ENCODE measurements at places on chromosomes 4 and X.

- no peak for DNase-seq
These were observed 327.2 kb upstream of the DIPK2B start for GRCh38 chrX:45527834-45528233.

GRCh38 chrX:23478561-23478960 lies 143.9 kb downstream of the PTCHD1 start:
- DNase-seq, result no peak

- DNase-seq, result no peak
These were observed 515.6 kb upstream of the GNPDA2 start for GRCh38 chr4:45241976-45242375.

- DNase-seq, result no peak
These were observed 134.0 kb upstream of the ANXA3 start for GRCh38 chr4:78417603-78418002.

- no peak for DNase-seq
These were observed 7.8 kb downstream of the PAPSS1 start for GRCh38 chr4:107712236-107712635.

- DNase-seq, result no peak
These were observed 1.1 kb upstream of the KLHL13 start for GRCh38 chrX:118117741-118118140.

DNA sequence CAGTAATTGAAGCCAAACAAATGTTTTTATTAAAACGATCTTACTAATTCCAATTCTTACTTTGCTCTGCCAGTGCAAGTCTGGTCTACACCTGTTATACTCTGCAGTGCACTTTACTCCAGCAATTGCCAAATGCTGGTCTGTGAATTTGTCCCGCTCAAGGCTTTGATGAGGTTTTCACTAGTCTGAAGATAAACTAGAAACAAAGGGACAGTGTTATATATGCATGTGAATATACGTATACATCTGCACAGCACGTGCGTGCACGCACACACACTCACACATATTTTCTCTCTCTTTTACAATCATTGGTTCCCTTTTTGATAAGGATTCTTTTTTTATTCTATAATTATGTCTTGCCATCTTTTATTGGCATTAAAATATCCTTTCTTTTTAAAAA lies 88.5 kb upstream of the LCORL start:
- no peak for DNase-seq

DNA sequence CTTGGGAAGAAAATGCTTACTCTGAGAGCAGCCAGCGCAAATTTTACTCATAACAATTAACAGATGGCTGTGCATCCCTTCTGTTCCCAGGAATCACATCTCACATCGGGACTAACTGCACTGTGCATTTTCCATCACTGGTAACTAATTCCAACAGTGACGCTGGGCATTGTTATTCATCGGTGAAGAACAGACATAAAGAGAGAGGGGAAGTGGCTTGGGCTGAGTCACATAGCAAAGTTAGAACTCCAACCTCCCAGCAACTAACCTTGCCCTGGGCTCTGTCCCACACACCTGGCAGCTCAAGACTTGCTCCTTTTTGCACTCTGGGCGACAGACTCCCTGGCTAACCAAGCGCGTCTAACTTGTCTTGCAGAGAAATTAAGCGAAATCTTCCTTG lies 6.4 kb upstream of the LONRF3 start:
- no peak for DNase-seq

DNA sequence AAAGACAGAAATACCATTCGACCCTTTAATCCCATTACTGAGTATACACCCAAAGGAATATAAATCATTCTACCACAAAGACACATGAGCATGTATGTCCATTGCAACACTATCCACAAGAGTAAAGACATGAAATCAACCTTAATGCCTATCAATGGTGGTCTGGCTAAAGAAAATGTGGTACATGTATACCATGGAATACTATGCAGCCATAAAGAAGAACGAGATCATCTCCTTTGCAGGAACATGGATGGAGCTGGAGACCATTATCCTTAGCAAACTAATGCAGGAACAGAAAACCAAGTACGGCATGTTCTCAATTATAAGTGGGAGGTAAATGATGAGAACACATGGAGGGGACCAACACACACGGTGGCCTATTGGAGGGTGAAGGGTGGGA lies 7.9 kb downstream of the SCLT1 start:
- DNase-seq, result no peak

GRCh38 chrX:150450519-150451177 lies 87.5 kb downstream of the MAMLD1 start:
- DNase-seq, result no peak

- no peak for DNase-seq
These were observed 101.1 kb downstream of the ENOX2 start for GRCh38 chrX:130801901-130802300.

DNA sequence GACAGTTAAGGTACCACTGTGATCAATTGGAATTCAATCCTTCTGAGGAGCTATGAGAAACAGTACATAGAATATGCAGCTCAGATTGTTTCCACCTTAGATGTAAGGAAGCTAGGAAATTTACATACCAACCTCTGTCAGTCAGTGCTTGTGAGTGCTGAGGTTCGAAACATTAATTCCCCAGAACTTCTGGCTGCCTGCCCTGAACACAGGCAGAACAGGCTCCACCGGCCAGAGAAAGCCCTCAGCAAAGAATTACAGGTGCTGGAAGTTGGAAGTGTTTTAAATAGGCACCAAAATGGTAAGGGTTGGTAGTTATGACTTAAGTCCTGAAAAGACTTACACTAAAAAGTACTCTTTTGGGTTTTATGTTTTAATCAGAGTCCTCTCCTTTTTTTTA lies 651.8 kb downstream of the C4orf33 start:
- DNase-seq, result no peak

DNA sequence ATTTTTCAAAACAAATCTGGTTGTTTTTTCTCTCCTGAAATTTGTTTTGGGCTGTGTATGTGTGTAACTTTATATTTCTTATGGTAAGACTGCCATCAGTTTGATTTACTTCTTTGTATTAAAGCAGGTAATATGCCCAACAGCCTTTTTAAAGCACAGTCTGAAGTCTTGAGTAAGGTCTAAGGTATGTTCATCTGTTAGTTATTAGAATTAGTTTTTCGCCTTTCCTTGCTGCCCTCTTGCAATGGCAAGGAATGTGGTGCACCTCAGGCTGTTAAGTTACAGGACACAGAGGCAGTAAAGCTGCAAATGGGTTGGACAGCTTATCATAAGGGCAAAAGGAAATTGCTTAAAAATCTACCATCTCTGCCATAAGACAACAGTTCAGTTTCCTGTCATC lies 71.8 kb downstream of the METTL14 start:
- DNase-seq, result no peak

DNA sequence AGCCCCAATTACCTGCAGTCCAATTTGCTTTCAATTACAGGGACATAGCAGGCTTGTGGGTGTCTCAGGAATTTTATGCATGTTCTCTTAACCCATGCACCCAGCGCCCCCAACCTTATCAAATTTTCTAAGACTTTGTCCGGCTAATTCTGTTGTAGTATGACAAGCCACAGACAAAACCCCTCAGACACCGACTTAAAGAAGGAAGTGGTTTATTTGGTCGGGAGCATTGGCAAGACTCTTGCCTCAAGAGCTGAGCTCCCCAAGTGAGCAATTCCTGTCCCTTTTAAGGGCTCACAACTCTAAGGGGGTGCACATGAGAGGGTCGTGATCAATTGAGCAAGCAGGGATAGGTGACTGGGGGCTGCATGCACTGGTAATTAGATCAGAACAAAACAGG lies 28.7 kb upstream of the IL9R start:
- DNase-seq, result no peak

- no peak for DNase-seq
These were observed at the start of gene USP51 for GRCh38 chrX:55489314-55490009. Gene USP51, minus strand, starts transcription at chrX:55489848. Its CDS starts 909 bp downstream, at chrX:55488939.

DNA sequence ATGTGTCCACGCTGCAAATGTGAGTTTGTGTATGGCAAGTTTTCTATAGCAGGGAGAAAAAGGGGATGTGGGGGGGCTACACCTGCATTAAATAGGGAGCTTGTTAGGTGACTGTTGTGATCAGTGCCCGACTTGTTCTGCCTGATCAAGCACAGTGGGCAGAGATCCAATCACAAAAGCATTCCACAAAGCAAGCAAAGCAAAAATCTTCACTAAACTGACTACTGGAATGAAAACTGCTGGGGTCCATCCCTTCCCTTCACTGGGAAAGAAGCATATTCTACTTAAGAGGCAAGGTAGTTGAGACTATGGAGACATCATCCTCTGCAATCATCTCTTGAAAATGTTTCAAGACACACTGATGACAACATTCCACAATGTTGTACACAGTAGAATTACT lies 5.2 kb downstream of the IRS4 start:
- DNase-seq, result no peak

GRCh38 chrX:128848374-128848773 lies 674.9 kb downstream of the SMARCA1 start:
- DNase-seq, result no peak

GRCh38 chrX:69313617-69314290 lies 148.5 kb upstream of the PJA1 start:
- DNase-seq, result no peak

GRCh38 chrX:81174286-81174685 lies 27.4 kb downstream of the HMGN5 start:
- DNase-seq, result no peak

- no peak for DNase-seq
These were observed 54.8 kb downstream of the CCDC149 start for GRCh38 chr4:24858026-24858425.

DNA sequence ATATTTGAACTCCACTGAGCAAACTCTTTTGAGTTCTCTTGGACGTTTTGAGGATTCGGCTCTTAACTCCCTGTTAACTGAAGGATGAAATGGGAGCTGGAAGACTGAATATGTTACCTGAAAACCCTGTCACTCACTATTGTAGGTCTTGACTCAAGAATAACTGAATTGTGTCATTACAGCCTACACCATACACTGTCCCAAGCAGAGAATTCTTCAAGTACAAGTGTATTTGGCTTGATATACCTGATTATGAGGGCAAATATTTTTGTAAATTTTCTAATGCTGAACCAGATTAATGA lies 276.1 kb downstream of the CFAP299 start:
- no peak for DNase-seq

GRCh38 chrX:31580227-31580626 lies 508.4 kb upstream of the FTHL17 start:
- no peak for DNase-seq

DNA sequence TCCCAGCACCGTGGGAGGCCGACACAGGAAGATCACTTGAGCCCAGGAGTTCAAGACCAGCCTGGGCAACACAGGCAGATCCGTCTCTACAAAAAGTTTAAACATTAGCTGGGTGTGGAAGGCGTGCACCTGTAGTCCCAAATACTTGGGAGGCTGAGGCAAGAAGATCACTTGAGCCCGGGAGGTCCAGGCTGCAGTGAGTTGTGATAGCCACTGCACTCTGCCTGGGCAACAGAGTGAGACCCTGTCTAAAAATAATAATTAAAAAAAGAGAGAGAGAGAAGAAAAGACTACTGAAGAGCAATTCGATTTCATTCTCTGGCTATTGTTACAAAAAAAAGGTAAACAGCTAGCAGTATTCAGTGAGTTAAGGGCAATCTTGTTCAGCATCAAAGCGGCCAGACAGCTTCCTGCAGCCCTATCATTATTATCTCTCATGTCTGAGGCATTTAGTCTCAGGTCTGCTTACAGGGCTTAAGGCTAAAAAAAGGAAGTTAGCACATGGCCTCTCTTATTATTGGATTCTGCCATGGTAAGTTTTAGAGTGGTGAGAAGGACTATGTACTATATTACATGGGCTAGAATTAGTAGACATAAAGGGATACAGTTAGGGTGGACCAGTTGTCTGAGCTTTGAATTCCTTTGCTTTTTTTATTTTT lies 37.9 kb downstream of the ARHGEF6 start:
- DNase-seq, result no peak

DNA sequence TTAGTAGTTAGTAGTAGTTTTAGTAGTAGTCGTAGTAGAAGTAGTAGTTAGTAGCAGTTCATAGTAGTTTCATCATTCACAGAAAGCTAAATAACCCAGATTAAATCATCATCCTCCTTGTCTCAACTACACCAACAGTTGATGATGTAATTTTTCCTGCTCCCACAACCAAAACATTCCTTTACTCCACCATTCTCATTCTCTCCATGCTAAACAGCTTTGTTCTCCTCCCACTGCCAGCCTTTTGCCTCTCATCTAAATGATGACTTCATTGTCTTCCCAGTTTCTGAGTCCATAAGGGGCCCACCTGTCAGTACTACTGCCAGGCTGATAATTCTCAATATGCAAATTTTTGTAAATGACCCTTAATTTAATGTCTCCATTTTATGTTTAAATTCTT lies 68.9 kb downstream of the ARHGAP24 start:
- DNase-seq, result no peak

- DNase-seq, result no peak
These were observed 335.4 kb upstream of the FAT1 start for GRCh38 chr4:187059021-187059420.

GRCh38 chr4:142092941-142093340 lies 456.6 kb downstream of the IL15 start:
- DNase-seq, result no peak

DNA sequence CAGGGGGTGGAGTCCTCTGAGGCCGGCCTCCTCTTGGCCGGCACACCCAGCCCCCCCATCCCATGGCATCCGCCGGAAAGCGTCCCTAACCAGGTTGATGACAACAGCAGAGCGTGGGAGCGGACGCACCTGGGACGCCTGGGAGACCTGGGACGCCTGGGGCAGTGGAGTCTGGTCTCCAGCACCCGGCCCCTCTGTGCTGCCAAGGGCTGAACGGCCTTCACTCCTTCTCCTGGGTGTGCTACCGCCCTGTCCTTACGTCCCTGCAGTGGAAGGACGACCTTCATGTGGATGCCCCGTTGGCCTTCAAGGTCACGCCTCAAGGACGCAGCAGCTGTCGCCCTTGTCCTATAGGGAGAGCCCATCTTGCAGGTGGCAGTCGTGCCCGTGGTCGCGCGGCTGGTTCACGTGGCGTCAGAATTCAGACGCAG lies 26.9 kb downstream of the NKX1-1 start:
- no peak for DNase-seq

DNA sequence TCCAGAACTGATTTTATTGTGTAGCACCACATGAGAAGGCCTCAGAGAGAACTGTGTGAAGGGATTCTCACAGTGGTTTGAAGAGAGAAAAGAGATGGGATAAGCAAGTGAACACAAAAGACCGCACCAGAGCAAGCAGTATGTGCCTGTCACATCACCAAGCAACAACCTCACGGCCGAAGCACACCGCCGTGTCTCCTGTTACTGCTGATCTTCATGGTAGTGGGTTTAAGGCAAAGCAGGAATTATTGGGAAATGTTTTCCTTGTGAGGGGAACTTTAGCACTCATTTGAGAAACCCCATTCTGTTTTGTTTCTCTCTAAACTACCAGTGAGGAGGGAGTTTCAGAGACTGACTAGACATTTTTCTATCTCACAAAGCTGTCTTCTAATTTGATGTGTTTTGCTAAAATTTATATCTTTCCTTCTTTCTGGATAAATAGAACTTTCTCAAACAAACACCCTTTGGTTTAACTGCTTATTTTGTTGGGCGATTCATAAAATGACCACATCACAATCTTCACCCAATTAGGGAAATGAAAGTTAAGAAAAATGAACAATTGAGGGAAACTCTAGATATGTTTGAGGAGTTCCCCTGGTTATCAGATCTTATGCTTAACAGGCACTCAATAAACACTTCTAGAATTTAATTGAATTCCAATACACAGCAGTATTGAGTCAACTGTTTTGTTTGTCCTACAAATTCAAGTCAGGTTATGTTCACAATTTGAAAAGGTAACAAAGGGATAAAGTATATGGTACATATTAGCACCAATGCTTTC lies 16.5 kb downstream of the SH3KBP1 start:
- no peak for DNase-seq

Measured in T-helper 2 cell treated with Interferon-gamma antibody and Interleukin-4, amounts not matched to agents 5 μg/mL and 100 μg/mL, for 36 hours (primary cell).